Stimulated activated CD4-positive, alpha-beta T cell treated with anti-CD3 and anti-CD28 coated beads, Interleukin-4, amount 100 ng/mL, for 48 hours (primary cell): ENCODE measurements at places on chromosomes 3 and 15.

DNA sequence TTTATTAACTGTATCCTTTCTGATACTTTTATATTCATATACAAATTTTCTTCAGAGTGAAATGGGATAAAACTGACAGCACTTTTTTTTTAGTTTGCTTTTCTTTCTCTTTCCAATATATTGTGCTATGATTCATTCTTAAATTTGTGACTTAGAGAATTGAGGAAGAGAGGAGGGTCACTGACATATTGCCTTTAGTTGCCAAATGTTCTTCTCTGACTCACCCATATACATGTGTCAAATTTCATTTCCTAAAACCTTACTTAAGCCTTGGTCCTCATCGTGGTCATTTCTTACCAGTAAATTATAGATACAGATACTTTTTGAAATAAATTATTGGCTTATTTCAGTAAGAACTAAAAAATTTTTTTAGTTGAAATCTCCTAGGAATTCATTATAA is 53.9 kb downstream of the CLASP2 start:
- no peak for DNase-seq

DNA sequence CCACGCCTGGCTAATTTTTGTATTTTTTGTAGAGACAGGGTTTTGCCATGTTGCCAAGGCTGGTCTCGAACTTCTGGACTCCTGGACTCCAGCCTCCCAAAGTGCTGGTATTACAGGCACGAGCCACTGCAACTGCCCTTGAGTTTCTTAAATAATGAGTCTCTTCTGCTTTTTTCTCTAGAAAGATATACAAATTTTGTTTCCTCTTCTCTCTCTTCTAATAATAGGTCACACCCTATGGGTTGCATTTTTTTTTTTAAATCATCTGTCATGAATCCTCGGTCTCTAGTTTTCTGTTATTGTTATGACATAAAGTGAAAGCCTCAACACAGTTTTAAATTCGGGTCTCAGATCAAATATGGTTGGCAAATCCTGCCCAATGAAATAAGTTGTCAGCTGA is 111.2 kb downstream of the IL12A start:
- DNase-seq: no peak

- DNase-seq: no peak
Observed at GRCh38 chr3:172625404-172625803, 85.5 kb downstream of the NCEH1 start.

DNA sequence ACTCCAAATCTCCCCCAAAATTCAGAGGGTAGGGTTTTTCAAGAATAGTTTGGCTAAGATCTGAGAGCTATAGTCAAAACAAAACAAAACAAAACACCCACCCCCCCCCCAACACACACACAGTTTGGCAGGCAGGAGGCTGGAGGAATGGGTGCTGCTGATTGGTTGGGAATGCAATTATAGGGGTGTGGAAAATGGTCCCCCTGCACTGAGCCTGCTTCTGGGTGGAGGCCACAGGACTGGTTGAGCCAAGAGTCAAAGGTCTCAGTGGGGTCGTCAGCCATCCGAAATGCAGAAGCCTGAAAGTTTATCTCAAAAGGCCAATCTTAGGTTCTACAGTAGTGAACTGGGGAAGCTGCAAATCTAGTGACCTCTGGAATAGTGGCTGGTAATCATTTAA is 2.5 kb upstream of the HACD2 start:
- DNase-seq: no peak

- no peak for DNase-seq
Observed at GRCh38 chr3:191303596-191303995, 25.6 kb upstream of the CCDC50 start.

DNA sequence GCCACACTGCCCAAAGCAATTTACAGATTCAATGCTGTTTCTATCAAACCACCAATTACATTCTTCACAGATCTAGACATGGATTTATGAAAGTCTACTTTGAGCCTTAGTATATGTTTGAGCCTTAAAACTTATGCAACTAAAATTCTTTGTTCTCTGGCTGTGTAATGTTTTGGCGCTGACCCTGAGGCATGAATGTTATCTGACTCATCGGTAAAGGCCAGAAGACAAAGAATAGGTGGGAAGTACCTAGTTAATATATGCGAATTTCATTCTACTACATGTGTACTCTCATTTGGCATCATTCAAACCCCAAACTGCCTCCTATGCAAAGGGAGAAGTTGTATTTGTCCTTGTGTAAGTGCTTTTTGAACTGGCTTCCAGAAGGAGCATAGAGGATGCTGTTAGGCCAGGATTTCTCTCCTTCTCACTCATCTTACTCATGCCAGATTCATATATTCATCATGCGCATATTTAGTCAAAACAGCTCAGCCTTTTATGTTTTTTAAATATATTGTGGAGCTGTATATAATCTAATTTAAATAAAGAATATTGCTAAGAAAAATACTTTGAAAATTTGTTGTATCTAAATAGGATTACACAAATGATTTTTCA is 204.2 kb downstream of the NFKBIZ start:
- DNase-seq: no peak

DNA sequence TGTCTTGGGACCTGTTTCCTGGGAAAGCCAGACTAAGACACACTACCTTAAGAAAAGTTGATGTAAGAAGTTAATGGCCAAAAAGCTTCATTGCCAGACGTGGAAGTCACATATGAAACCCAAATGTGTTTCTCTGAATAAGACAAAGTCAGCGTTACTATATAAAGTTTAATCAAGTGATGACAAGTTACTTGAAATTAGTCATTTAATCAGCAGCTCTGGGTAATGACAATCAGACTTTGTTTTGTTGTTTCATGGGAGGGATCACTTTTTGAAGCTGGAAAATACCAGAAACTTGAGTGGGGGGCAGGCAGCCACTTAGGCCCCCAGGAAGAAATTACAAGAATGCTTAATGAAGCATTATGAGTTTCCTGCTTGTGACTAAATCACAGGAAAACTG is 218.6 kb downstream of the PTPRG start:
- no peak for DNase-seq

DNA sequence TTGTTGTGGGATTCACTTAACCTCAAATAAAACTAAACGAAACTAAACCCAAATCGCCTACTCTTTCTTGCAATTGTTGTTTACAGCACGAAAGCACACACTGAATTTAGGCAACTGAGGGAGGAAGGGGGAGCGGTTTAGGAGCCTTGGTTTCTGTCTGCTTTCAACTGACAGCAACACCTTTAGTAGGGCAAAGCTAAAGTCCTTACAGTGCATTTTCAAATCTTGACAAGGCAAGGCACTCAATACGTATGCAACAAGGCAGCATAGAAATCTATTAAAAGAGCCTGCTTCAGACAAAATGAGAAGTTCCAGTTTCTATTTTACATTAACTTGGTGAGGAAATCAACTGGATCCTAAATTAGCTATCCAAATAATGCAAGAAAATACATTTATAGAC is 174.6 kb downstream of the CHST2 start:
- DNase-seq: no peak
